Ureter (tissue), 1 donor: ENCODE measurements at places on chromosomes 11 and 22.

- DNase-seq = no peak
Observed at GRCh38 chr11:105538588-105538987, 71.3 kb upstream of the GRIA4 start.

GRCh38 chr11:110092515-110093406 lies at the start of gene ZC3H12C:
TSS of gene ZC3H12C (plus strand) at chr11:110093392. CDS start at chr11:110093412, 20 bp downstream.
- peak; percentile 87 for DNase-seq

DNA sequence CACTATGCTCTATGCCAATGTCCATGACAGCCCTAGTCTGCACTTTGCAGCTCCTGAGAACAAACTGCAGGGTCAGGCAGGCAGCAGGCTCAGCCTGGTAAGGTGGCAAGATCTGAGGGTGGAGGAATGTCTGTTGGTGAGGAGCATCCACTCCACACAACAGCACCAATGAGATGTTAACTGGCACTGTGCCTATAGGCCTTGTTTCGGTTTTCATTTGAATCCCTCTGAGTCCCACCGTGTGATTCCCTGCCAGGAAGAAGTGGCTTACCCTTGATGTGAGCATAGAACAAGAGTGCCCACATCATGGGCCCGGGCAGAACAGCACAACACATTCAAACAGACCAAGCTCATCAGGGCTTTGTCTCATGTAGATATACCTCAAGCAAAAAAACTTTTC lies 44.1 kb upstream of the CHRM4 start:
- DNase-seq = no peak

- no peak for DNase-seq
Observed at GRCh38 chr11:15888556-15889345, 467.6 kb downstream of the SOX6 start.

GRCh38 chr11:96123301-96123700 lies 199.4 kb upstream of the MTMR2 start:
- no peak for DNase-seq

DNA sequence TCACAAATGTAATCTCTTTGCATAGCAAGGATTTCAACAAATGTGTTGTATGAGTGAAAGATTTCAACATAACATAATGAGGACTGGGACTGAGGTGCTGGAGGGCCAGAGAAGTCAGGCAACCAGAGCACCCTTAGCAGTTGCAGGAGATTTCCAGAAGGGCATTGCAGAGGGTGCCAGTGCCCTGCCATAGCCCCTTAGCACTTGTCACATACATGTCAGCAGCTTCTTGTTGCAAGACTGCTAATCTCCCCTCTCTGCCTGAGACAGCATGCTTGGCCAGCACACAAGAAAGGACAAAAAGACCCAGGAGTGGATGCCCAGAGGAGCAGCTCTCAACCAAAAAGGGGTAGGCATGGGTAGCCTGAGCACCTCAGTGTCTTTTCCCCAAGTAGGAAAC lies 43.2 kb downstream of the BBOX1 start:
- DNase-seq = no peak

- no peak for DNase-seq
Observed at GRCh38 chr11:134119094-134119493, 50.2 kb downstream of the JAM3 start.

DNA sequence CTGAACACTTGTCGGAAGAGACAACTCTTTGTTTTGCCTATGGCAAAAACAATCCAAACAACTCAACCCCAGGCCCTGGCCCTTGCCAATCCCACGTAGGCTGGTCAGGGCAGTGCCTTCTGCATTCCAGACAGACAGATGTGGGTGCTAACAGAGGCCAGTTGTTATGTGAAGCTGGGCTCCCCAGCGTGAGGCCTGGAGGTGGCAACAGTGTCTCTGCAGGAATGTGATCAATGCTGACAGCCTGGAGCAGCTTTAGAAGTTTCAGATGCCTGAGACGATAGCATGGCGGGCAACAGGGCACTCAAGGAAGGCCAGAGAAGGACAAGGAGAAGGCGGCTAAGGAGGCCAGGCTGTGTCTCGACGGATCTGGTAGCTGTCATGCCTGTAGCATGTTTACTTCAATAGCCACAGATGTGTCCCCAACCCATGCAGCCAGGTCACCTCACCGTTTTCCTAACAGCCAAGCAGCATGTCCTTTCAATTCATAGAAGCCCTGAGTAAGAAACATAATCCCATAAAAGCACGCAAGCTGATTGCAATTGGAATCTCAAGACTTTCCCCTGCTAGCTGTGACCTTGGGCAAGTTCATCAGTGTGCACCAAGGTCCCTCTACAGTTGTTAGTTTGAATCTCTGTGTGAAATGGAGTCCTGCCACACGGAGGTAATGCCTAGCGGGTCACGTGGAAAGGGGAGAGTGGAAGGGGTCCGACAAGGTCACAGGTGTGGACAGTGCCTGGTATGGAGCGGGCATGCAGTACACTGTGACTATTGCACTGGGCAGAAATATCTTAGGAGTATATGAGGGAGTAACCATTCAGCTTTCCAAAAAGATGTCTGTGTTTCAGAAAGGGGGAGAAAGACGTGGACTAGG lies 14.2 kb upstream of the PPM1F start:
- no peak for DNase-seq

- no peak for DNase-seq
Observed at GRCh38 chr22:29816128-29816527, 21.9 kb downstream of the ASCC2 start.

GRCh38 chr11:75554258-75555022 lies 7.6 kb upstream of the SERPINH1 start:
- peak; percentile 91 for DNase-seq

DNA sequence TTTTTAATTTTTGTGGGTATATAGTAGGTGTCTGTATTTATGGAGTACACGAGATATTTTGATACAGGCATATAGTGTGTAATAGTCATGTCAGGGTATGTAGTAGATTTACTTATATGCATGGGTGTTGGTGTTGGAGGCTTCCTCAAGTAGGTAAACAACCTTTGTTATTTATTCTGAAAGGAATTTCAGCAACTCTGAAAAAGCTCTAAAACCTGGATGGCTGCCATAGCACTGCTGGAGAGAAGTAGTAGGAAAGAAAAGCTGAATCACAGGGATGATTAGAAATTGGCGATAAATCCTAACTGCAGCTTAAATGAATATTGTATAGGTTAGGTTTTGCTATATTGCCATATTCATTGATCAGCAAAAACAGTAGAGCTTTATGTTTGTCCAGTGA lies 44.4 kb upstream of the ST14 start:
- DNase-seq = no peak

GRCh38 chr11:47489395-47489755 lies 40.4 kb upstream of the RAPSN start:
- no peak for DNase-seq

DNA sequence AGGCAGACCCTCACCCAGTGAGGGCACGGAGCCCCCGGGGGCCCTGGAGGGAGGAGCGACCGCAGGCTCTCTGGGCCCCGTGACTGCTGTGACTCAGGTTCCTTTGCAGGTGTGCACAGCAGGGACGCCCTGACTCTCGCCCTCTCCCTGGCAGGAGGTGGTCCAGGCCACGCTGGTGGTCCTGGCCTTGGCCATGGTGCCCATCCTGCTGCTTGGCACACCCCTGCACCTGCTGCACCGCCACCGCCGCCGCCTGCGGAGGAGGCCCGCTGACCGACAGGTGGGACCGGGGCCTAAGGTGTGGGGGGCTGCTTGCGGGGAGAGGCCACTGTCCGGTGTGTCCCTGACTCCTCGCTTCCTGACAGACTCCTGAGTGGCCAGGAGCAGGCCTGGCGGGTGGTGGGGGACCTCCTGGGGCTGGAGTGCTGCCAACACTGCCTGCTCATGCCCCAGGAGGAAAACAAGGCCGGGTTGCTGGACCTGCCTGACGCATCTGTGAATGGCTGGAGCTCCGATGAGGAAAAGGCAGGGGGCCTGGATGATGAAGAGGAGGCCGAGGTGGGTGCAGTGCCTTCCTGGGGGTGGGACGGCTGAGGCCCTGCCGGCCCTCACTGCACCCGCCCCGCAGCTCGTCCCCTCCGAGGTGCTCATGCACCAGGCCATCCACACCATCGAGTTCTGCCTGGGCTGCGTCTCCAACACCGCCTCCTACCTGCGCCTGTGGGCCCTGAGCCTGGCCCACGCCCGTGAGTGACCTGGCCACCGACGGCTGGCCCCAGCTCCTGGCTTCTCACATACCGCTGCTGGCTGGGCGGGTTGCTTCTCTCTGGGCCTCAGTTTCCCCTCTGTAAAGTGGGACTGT lies 10.9 kb downstream of the TCIRG1 start:
- DNase-seq = no peak

GRCh38 chr22:24446260-24446611 lies 18.8 kb downstream of the ADORA2A start:
- no peak for DNase-seq

GRCh38 chr11:61918251-61918937 lies 1.0 kb upstream of the RAB3IL1 start:
- peak; percentile 38 for DNase-seq

DNA sequence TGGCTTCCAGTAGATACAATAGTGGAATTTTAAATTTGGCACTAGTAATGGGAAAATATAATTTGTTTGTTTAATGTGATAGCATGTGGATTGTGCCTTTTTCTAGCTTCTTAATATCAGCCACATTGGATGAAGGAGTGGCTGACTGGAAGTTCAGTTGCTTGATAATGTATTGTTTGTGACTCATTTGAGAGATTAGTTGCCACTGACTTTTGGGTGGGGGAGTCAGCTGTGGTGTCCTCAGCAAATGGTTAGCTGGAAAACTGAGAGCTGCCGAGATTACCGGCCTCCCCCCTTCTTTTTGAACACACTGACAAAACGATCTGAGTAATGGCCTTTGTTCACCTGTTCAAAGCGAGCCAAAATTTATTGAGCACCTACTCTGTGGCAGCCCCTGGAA lies 5.5 kb downstream of the JAM3 start:
- DNase-seq = no peak

- no peak for DNase-seq
Observed at GRCh38 chr11:17443926-17444690, 32.5 kb downstream of the ABCC8 start.

DNA sequence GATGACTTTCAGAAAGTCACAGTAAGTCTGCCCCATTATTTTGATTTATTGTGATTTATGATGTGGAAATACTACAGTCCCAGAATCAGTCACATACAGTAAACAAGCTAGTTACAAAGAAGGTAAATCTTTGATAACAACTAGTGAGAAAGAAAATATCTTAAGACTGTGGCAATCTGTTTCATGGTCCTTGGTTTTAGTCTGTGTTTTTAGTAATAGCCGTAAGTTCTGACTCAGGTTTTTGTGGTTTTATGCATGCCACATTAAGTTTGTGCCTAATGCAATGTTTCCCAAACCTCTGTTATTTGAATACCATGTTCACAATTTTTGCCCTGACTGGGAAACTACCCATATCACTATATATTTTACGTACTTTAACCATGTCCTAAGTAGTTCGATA lies 6.7 kb downstream of the CEP295 start:
- DNase-seq = no peak

- no peak for DNase-seq
Observed at GRCh38 chr11:130313383-130314183, 1.1 kb downstream of the ZBTB44 start.

- no peak for DNase-seq
Observed at GRCh38 chr22:29702000-29702930, 17.5 kb upstream of the CABP7 start.

DNA sequence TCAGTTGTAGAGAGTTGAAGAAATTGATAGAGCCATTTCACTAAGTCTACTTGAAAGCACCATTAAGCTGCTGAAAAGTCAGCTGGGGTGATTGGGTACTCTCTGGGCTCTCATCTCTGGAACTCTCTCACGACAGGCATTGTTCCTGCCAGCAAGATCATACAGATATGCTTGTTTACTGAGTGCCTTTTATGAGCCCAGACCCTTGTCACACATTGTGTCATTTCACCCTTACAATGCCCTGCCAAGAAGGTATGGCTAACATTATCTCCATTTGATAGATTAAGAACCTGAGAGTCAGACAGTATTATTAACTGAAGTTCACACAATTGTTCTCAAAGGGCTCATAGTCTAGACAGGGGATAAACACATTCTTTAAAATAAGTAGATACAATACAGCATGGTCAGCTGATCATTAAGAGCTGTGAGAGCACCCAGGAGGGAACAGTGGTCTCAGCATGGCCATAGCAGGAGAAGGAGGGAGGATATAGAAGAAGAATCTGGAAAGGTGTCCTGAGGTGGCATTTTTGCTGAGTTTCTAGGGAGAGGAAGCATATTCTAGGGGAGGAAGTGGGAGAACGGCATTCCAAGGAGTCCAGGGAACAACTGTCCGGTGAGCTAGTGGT lies 580.5 kb downstream of the INSC start:
- DNase-seq = no peak

GRCh38 chr22:27474112-27474571 lies 327.4 kb downstream of the MN1 start:
- no peak for DNase-seq
